ENCODE measurements at places on chromosomes 3 and 15.

DNA sequence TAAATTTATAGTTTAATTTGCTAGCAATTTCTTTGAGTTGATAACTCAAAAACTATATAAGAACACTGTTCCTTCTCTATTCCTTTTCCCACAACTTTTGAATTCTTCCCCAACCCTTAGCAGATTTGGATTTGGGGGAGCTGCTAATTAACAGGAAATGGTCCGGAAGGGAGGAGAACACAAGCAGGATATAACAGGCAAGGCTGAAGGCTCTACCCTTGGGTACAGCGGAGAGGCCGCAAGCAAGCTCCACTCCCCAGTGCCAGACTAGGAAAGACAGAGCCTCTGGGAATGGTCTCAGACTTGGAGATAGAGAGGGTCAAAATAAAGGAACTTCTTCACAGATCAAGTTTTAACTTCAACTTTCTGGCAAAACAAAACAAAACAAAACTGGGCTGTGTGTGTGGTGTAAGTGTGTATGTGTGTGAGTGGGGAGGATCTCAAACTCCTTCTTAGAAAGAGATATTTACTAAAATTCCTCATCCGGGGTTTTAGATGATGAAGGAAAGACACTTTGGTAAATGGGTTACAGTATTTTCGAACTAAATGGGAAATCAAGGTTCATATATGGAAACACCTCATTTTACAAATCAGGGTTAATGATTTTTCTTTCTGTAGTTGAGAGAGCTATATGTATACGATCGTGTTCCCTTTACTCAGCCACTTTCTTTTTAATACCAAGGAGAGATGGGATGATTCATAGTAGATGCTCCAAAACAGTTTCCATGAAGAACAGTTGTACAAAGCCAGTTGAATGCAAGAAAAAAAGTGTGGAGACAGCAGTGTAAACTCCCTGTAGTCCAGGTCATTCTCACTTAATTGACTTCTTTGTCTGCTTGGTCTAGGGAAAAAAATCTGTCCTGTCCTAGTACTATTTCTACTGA lies 161.1 kb downstream of the TP63 start:
- no peak overlapping the region for H3K4me3 ChIP-seq

DNA sequence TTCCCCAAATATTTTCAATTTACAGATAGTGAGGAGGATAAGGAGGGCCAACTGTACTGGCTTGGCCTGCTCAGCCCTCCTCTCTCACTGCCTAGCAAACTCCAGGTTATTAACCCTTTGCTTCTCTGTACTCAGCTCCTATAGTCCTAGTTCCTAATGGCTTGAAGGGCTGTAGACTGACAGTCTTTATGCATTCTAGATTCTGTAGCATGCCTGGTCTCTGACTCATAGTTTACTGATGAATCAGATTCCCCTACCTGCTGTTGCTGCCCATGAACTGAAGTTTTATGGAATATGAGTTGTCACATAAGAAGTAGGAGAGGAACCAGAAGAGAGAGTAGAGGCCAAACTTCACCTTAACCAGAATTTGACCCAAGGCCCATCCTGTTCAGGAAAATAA lies 27.1 kb upstream of the MAP3K13 start:
- no peak overlapping the region for H3K27ac ChIP-seq
- DNase-seq: no peak
- no peak overlapping the region for H3K4me3 ChIP-seq
- H3K36me3 ChIP-seq: no peaks in the 10 kb centered on the region
- peaks cover 17% of the 10 kb centered on the region for H3K4me1 ChIP-seq
- no peaks in the 10 kb centered on the region for H3K27me3 ChIP-seq

GRCh38 chr3:69020424-69020823 lies 6.9 kb upstream of the EOGT start:
- no peak overlapping the region for H3K4me3 ChIP-seq
- peaks cover 25% of the 10 kb centered on the region for H3K36me3 ChIP-seq
- H3K4me1 ChIP-seq: peaks cover 14% of the 10 kb centered on the region

GRCh38 chr3:128548426-128549282 lies 55.7 kb upstream of the GATA2 start:
- no peak overlapping the region for H3K4me3 ChIP-seq
- H3K36me3 ChIP-seq: no peaks in the 10 kb centered on the region
- H3K27me3 ChIP-seq: peaks cover 32% of the 10 kb centered on the region
- H3K27ac ChIP-seq: no peak overlapping the region
- DNase-seq: no peak

GRCh38 chr3:139455206-139455605 lies 21.1 kb downstream of the RBP2 start:
- no peaks in the 10 kb centered on the region for H3K36me3 ChIP-seq

GRCh38 chr15:50315814-50316630 lies 39.0 kb downstream of the GABPB1 start:
- H3K27me3 ChIP-seq: no peaks in the 10 kb centered on the region

DNA sequence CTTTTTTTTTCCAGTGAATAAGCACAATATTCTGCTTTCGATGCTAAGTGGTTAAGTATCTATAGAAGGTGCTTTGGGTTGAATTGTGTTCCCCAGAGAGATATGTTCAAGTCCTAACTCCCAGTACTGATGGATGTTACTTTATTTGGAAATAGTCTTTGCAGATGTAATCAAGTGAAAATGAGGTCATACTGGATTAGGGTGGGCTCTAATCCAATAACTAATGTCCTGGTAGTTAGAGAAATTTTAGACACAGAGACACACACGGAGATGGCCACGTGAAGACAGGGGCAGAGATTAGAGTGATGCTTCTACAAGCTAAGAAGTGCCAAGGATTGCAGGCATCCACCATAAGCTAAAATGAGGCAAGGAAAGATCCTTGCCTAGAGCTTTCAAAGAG lies 662.3 kb downstream of the NAALADL2 start:
- DNase-seq: no peak
- H3K4me1 ChIP-seq: no peaks in the 10 kb centered on the region
- no peaks in the 10 kb centered on the region for H3K36me3 ChIP-seq
- no peak overlapping the region for H3K4me3 ChIP-seq

- no peak for DNase-seq
- peaks cover 27% of the 10 kb centered on the region for H3K4me1 ChIP-seq
These were observed 12.1 kb downstream of the PLXND1 start for GRCh38 chr3:129594409-129594808.

DNA sequence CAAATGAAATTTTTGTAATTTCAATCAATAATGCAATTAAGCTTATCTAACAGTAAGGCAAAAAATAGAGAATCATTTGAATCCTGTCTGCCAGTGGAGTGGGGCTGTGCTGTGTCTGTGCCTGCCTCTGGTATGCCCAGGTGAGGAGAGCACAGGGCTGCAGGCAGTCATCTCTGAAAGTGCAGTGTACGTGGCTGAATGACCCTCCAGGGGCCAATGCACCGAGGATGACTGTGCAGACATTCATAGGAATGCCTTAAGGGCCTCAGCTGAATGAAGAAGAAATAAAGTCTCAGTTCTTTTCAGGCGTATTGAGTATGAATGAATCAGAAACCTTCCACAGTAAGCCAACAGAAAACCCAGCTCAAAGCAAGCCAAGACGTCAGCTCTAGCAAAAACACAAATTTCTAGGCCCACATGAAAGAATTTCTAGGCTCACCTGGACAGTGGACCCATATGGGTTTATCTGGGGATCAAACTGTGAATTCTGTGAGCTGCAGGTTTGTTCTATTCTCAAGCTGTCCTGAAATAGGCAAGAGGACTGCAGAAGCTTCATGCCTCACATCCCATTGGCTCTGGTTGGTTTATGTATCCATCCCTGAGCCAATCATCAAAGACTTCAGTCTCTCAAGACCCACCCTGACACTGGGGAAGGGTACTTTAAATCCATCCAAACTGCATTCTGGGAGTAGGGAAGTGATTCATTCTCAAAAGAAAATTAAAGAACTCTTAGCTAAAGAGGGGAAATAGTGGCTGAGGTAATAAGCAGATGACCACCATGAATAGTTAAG lies 123.4 kb downstream of the SSR3 start:
- no peak overlapping the region for H3K4me3 ChIP-seq
- no peaks in the 10 kb centered on the region for H3K36me3 ChIP-seq
- no peak overlapping the region for H3K27ac ChIP-seq

GRCh38 chr3:12384451-12385233 lies 95.8 kb downstream of the PPARG start:
- peaks cover 11% of the 10 kb centered on the region for H3K27me3 ChIP-seq
- H3K36me3 ChIP-seq: peaks cover 6% of the 10 kb centered on the region
- no peak overlapping the region for H3K4me3 ChIP-seq
- H3K4me1 ChIP-seq: peaks cover 29% of the 10 kb centered on the region
- H3K27ac ChIP-seq: no peak overlapping the region
- no peak for DNase-seq

DNA sequence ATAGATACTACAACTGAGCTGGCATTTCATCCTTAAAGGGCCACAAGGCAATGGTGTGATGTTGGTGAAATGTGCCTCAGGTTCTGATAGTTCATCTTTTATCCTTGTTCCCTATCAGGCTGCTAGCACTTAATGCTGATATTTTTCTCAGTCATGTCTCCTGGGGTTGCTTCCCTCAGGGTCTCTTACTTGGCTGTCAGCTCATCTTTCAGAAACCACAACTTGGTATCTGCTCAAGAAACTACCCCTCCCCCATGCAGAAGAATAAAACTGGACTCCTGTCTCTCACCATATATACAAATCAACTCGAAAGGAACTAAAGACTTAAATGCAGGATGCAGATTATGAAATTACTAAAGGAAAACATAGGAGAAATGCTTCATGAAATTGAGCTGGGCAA lies 308.1 kb downstream of the CHST2 start:
- no peaks in the 10 kb centered on the region for H3K27me3 ChIP-seq
- no peak overlapping the region for H3K27ac ChIP-seq
- no peaks in the 10 kb centered on the region for H3K36me3 ChIP-seq
- no peak overlapping the region for H3K4me3 ChIP-seq
- peaks cover 15% of the 10 kb centered on the region for H3K4me1 ChIP-seq
- no peak for DNase-seq

- H3K4me1 ChIP-seq: peaks cover 19% of the 10 kb centered on the region
- H3K27ac ChIP-seq: no peak overlapping the region
- no peak for DNase-seq
- H3K36me3 ChIP-seq: no peaks in the 10 kb centered on the region
- no peaks in the 10 kb centered on the region for H3K27me3 ChIP-seq
- no peak overlapping the region for H3K4me3 ChIP-seq
These were observed 348.5 kb upstream of the PROK2 start for GRCh38 chr3:72133329-72134011.

GRCh38 chr15:23039917-23040281 lies 530 bp upstream of the TUBGCP5 start:
- peaks cover 26% of the 10 kb centered on the region for H3K4me1 ChIP-seq
- no peaks in the 10 kb centered on the region for H3K36me3 ChIP-seq
- peak overlapping the region; percentile 85 for H3K4me3 ChIP-seq
- no peaks in the 10 kb centered on the region for H3K27me3 ChIP-seq
- H3K27ac ChIP-seq: peak overlapping the region; percentile 84
